Effector memory CD4-positive, alpha-beta T cell (primary cell): ENCODE measurements at places on chromosomes 2 and 18.

- no peaks in the 10 kb centered on the region for H3K27me3 ChIP-seq
- no peak overlapping the region for H3K4me3 ChIP-seq
- H3K36me3 ChIP-seq: no peaks in the 10 kb centered on the region
Measured at GRCh38 chr2:62309465-62310091, 113.7 kb downstream of the B3GNT2 start.

DNA sequence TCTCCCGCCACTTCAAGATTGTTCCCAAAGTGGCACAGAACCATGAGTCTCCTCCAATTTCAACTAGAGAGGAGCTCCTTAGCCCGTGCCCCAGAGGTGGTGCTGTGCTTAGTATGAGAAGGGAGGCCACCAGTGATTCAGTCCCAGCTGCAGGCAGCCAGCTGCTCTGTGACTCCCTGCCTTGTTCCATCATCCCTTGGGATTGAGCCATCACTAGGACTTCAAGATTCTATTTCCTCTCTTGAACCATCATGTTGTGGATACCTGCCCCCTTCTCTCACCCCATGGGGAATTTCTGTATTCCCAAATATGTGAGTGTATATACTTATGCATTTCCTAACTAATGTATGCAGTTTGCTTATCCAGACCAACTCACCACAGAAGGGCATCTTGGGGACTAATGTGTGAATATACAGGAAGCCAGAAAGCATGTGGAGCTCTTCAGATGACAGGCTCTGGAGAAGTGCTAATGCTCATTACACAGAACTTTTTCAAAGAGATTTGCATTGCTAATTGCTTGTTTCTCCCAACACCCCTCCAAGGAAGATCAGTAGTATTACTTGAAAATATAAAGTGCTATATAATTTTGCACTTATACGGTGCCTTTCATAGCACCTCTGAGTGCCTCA, 111.0 kb upstream of the MAP3K20 start:
- no peak for DNase-seq
- no peaks in the 10 kb centered on the region for H3K27me3 ChIP-seq
- H3K27ac ChIP-seq: no peak overlapping the region
- no peak overlapping the region for H3K4me3 ChIP-seq

DNA sequence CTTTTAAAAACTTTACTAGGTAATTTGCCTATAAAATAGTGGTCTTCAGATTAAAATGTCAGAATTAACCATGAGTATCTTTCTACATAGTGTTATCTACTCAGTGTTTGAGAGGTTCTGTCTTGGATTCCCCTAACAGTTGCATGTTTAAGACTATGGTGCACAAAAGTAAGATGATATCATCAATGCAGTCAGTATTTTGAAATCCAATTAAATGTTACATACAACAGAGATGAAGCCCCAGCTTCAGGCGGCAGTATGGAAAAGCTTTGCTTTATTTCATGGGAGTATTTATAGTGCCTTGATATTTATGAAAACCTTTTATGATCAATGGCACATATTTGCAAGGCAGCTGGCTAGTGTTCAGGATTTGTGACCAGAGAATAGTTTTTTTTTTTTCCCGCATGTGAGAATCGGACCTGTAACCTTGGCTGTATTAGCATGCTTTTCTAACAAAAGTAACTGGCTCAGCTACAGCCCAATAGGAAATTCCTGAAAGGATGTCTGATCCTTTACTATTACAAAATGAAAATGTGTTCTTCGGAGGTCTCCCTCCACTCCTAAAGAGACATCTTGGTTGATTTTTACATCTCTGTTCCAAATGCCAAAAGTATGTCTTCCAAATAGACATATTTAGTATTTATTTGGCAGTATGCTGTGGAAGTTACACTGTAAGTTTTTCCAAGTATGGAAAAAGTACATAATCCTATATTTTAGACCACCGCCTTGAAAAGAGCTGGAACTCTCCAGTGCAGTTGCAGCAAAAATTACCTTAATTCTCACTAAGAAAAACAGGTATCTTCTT, 319.3 kb upstream of the UBE2E3 start:
- no peak for DNase-seq
- no peak overlapping the region for H3K4me3 ChIP-seq
- H3K27ac ChIP-seq: no peak overlapping the region
- no peaks in the 10 kb centered on the region for H3K36me3 ChIP-seq
- no peaks in the 10 kb centered on the region for H3K27me3 ChIP-seq
- H3K4me1 ChIP-seq: no peaks in the 10 kb centered on the region

DNA sequence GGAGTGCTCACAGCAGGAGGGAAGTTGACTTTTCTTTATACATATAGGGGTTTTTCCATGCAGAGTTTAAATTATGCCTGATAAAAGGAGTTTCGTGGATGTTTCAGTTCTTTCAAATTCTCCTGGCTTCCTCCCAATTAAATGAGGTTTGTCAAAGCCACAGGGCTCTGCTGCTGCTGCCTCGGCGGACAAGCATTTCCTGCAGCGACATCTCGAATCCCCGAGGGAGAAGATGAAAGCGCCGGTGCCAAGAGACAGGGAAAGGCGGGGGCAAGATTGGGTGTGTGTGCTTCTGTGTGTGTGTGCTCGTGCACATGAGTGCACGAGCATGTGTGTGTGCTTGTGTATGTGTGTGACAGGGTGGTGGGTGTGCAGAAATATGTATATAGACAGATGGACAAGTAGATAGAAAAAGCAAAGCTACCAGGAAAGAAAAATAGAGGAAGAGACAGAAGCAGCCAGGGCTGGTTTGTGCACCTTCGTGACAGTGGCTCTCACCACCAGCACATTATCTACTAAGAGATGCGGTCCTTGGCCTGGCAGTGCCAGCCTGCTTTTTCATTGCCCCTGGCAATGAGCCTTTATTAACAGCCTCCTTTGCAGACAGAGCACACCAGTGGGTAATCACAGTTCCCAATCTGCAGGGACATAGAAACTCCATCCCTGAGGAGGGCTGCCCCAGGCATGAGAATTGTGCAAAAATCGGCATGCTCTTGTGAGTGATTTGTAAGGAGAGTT, 76.2 kb downstream of the CDK15 start:
- H3K27me3 ChIP-seq: peaks cover 3% of the 10 kb centered on the region
- no peaks in the 10 kb centered on the region for H3K36me3 ChIP-seq
- no peak for DNase-seq
- H3K4me3 ChIP-seq: no peak overlapping the region
- no peak overlapping the region for H3K27ac ChIP-seq

- DNase-seq: peak; percentile 85
- peak within 1 kb of the TSS; percentile 91 for H3K27ac ChIP-seq
- H3K4me1 ChIP-seq: peaks cover 34% of the 10 kb centered on the region
- H3K4me3 ChIP-seq: peak within 1 kb of the TSS; percentile 77
Measured at GRCh38 chr2:203706403-203706802, at the start of gene CD28. Gene CD28 (plus strand): TSS chr2:203706639. CDS start chr2:203706697, 58 bp downstream.

GRCh38 chr2:148930046-148930775, 55.2 kb downstream of the KIF5C start:
- peaks cover 7% of the 10 kb centered on the region for H3K36me3 ChIP-seq
- no peaks in the 10 kb centered on the region for H3K27me3 ChIP-seq
- no peak for DNase-seq
- H3K4me1 ChIP-seq: peaks cover 13% of the 10 kb centered on the region
- H3K27ac ChIP-seq: no peak overlapping the region
- H3K4me3 ChIP-seq: no peak overlapping the region

DNA sequence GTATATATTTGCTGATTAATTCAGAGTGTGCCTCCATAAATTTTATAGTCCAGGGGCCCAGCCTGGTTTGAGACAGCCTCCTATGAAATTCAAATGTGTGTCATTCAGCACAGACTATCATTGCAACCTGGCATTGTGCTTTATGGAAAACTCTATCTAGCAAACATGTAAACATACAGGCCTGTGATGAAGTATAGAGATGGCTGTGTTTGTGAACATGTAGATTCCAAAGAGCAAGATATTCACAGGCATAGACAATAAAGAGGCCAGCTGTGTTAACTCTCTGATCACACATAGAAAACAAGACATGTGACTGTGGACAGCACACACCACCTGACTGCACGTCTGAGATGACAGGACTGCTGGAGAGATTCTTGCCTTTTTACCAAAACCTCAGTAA, 297.9 kb downstream of the EN1 start:
- H3K4me1 ChIP-seq: no peaks in the 10 kb centered on the region
- no peak for DNase-seq
- H3K36me3 ChIP-seq: no peaks in the 10 kb centered on the region

DNA sequence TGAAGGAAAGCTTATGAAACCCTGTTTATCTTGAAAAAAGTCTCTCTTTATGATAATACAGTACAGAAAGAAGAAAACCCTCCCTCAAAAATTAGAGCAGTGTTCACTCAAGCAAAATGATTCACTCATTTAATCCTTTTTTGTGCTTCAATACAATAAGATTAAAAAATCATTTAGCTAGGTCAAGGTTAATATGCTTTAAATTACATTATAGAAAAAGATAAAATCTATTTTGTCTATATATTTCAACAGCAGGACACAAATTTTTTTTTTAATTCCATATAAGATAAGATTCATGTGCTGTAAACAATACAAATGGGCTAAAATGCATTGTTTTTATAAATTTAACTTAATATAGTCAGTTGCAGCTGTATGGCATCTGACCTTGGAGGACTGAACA, 176.9 kb downstream of the KCNE4 start:
- H3K4me3 ChIP-seq: no peak overlapping the region
- no peaks in the 10 kb centered on the region for H3K27me3 ChIP-seq
- no peak for DNase-seq
- H3K27ac ChIP-seq: no peak overlapping the region
- no peaks in the 10 kb centered on the region for H3K4me1 ChIP-seq
